ENCODE measurements at places on chromosomes 13 and 19.

DNA sequence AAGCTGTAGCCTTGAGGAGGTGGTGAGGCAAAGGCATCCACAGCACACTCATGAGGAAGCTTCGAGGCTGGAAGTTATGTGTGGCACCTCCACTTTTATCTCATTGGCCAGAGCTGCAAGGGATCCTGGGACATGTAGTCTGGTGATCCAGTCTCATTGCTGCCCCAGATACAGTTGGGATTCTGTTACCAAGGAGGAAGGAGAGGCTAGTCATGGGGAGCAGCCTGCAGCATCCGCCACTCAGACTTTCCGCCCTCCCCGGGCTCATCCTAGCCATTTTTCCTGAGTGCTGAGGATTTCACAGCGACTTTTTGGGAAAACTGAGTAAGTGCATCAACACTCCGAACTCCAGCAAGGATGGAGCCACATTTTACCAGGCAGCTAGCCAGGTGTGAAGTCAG, 74.4 kb downstream of the DPF1 start:
- DNase-seq: no peak

- no peak for DNase-seq
These were observed 35.5 kb downstream of the DHRS12 start for GRCh38 chr13:51768378-51768921.

DNA sequence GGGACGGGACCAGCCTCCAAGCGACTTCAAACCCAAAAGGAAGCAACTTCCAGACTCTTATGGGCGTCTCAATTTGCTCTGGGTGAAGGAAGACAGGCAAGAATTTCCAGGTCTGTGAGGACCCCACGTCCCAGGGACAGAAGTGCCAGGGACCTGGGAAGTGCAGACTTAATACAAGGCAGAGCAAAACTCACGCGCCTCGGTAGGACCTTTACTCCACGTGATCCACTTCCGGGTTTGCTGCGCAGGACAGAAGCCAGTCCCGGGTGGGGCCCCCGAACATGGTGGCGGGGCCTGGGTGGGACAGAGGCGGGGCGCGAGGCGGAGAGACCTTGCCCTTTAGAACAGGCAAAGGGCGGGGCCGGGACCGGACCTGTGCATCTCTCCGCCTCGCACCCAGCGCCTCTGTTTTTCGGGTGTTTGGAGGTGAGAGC, 9.3 kb downstream of the ZNF611 start:
- no peak for DNase-seq

DNA sequence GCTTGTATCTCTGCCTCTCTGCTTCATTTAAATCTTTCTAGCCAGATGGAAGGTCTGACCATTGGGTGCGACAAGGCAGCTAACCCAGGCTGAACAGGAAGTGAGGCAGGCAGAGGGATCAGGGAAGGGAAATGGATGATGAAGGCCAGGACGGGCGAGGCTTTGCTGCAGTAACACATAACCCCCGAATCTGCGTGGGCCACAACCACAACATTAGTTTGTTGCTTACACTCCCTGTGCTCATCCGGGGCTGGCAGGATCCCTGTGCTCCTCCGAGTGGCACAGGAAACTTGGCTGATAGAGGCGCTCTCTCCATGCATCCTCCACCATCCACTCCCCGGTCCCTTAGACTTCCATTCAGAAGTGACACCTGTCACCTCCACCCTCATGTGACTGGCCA, 1.1 kb upstream of the FLT3LG start:
- DNase-seq: no peak

DNA sequence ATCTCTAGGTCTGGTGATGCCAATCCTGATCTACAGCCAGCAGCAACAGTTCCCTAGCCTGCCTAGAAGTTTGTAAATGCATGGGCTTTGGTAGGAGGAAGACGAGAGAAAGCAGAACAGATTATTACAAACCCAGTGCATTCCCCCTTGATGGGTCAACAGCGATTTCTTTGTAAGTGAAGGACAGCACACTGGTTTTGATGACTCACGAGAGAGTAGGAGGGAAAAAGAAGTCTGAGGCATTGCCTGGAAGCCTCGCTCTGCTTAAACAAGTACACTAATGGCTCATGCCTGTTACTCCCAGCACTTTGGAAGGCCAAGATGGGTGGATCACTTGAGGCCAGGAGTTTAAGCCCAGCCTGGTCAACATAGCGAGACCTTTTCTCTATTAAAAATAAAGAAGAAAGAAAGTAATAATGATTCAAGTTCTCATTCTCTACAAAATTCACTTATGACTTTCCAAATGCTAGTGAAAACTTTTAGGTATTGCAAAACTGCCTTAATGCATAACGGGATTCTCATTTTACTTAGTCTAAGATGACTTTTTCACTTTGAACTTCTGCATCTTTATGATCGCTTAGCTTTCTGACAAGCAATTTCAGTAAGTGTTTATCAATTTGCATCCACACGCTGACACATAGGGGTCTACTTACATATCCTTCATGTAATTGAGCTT, 47.7 kb upstream of the USPL1 start:
- DNase-seq: no peak

DNA sequence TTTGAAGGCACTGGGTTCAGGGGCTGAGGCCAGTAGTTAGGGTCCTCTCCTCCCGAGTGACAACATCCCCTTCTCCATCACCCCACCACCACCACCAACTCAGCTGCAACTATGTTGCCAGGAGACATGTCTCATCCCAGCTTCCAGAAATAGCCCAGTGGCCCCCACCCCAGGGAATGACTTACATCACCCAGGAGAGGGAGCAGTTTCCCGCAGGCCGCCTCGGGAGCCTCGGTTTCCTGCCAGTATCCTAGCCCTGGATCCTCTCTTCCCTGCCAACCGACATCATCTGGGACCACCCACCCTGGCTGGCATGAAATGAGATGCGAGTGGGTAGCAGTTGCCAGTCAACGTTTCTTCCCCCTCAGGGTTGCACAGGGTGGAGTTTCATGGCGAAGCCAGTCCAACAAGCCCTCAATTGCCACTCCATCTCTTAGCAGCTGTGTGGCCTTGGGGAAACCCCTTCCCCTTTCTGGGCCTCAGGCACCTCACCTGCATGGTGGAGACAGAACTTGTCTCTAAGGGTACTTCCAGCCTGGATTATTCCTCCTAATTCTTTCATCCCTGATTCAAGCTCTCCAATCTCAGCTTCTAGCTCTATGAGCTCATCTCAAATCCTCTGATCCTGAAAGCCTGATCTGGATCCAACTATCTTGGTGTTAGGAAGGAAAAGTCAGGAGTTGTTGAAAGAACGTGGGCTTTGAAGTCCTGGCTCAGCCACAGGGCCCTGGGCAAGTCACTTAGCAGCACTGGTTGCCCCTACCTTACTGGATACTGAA, 3.9 kb upstream of the GSK3A start:
- DNase-seq: no peak

GRCh38 chr19:35088131-35088913, 27.3 kb upstream of the FXYD3 start:
- DNase-seq: no peak

DNA sequence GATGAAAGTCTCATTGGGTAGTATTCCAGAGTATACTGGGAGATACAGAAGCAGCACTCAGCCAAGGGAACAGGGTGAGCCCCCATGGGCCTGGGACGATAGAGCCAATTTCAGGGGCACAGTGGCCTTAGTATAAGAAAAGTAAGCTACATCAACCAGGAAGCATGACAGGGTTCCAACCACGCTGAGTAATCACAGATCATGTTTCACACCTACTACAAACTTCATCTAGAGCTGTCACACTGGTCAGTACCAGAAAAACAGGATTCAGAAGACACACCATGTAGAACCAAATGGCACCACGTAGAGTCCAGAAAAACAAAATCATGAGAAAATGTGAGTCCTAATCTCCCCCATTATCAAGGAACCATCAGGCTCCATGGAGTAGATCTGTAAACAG, 1292.4 kb upstream of the MIR17HG start:
- DNase-seq: no peak

DNA sequence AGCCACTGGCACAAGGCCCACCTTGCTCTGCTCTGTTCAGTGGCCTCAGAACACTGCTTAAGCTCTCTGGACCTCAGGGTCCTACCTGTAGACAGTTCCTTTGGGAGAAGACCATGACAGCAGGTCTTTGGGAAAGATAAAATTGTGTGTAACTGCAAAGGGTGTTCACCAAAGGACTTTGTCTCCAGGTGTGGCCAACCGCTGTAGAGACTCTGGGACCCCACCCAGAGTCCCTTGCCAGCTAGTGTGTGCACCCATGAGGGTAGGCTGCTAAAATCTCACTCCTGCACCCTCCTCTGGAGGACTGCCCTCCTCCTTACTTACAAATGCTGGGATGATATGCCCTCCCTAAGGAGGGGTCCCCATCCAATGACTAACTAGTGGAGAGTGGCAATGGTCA, 211.2 kb downstream of the TSHZ3 start:
- no peak for DNase-seq

DNA sequence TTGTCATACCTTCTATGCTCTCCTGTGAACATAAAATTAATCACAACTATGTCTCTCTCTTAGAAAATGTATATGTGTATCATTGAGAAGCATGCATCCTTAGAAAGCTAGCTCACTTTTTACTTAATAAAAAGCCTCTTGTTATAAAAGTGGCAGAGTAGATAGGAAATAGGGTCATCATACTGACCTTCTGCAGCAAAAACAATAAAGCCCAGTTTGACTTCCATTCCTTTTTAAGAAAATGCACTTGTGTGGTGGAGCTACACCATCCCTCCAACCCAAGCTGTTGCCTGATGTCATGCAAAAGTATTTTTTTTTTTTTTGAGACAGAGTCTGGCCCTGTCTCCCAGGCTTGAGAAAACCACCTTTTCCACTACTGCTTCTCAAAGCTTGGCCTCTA, 393.3 kb downstream of the LIG4 start:
- no peak for DNase-seq

DNA sequence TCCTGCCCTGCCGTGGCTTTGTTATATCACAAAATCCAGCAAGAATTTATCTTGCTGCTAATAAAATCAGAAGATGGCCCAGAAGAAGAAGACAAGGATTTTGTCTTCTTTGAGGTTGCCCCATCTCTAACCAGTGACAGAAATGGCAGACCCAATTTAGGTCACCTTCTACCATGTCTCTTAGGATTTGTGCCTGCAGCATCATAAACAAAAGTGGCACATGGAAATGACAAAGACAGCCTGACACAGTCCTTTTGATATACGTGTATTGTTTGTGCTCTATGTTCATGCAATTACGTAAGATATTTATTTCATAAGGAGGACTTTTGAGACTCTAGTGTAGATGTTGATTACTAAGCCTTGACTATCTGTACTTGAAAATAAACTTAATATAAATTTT, 135.9 kb upstream of the TMTC4 start:
- no peak for DNase-seq

DNA sequence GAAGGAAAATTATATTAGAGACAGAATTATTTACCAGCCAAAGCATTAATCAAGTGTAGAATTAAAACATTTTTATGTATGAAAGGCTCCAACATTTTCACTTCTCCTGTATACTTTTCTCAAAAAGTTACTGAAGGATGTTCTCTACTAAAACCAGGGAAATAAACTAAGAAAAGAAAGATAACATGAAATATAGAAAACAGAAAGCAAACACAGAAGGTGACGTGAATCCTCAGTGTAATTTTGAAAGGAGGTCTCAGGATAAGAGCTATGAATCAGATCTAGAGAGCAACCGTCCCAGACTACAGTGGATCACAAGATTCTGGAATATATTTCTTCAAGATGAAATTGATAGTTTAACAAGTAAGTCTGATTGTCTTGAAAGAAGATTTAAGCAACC, 144.5 kb downstream of the CYSLTR2 start:
- DNase-seq: no peak

DNA sequence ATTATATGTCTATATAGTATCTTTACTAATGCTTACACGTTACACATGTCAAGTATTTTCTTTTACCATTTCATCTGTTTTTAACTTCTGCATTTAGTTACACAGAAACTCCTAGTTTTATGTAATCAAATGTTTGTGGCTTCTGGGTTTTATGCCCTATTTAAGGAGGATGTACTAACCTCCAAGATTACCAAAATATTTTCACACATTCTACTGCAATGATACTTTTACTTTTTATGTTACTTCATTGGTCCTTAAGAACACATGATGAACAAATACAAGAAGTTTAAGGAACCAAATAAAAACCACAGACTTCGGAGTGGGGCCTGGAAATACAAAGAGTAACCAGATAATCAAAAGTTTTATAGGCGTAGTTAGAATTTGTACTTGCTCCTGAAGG, 37.2 kb downstream of the ZC3H13 start:
- no peak for DNase-seq

- no peak for DNase-seq
These were observed 367.9 kb downstream of the LIG4 start for GRCh38 chr13:107847406-107847805.

DNA sequence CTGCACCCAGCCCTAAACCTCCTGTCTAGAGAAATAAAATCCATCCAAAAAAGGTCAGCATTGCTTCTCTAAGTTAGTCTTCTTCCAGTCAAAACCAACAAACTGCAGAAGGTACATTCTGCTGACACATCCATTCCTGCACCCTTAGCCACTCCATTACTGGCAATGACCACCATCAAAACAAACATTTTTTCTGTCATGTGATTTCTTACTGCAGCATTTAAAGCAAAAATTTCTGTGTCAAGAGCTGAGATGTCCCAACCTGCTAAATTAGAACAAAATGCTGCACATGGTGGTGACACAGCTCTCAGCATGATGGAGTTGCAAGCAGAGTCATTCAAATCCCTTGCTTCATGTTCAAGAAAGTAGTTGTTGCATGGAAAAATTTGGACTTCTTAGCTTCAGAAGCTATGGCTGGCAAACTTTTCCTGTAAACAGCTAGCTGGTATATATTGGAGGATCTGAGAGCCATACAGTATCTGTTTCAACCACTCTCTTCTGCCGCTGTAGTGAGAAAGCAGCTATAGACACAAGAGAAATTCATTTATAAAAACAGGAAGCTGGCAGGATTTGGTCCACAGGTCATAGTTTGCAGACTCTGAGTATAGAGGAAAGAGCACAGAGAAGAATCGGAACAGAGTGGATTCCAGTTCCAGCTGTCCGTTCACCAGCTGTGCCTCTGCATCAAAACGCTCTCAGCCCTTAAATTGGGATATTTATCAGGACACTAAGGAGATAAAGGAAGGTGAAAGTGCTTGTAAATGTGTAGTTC, 17.4 kb downstream of the RUBCNL start:
- DNase-seq: no peak

- DNase-seq: peak; percentile 30
These were observed 20.8 kb downstream of the NOVA2 start for GRCh38 chr19:45952686-45953505.

DNA sequence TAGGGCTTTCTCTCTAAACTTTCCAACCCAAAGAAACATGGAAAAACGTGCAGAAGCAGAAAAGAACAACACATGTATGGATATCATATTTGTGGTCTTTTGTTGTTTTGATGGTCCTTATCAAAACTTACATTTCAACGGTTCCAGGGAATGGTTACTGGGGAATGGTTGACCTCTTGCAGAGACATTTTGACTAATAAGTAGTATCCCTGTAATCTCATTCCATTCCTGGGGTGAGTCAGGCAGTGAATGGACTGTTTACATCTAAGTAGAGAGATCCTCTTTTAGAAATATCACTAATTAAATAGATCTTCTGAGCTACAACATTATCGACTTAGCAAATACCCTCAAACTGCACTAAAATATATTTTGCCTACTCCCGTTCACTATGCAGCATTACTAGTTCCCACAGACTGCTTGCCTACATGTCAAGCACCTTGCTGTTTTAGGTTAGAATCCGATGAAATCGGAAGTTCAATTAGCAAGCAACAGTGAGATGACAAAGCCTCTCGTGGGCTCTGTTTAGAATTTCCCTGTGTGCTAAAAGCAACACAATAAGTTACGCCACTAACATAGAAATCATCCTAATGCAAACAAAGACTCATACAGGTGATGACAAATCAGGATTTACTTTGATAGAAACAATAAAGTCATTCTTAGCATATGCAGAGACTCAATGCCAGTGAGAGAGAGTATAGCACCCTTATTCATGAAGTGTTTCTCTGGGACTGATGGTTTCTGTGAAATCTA, 797.7 kb upstream of the ARGLU1 start:
- DNase-seq: no peak
